Renal cortex interstitium (tissue), 15 donors: ENCODE measurements at places on chromosomes 16 and 17.
A peak's percentile ranks its signal among the peaks of the same experiment; 100 is the strongest.

DNA sequence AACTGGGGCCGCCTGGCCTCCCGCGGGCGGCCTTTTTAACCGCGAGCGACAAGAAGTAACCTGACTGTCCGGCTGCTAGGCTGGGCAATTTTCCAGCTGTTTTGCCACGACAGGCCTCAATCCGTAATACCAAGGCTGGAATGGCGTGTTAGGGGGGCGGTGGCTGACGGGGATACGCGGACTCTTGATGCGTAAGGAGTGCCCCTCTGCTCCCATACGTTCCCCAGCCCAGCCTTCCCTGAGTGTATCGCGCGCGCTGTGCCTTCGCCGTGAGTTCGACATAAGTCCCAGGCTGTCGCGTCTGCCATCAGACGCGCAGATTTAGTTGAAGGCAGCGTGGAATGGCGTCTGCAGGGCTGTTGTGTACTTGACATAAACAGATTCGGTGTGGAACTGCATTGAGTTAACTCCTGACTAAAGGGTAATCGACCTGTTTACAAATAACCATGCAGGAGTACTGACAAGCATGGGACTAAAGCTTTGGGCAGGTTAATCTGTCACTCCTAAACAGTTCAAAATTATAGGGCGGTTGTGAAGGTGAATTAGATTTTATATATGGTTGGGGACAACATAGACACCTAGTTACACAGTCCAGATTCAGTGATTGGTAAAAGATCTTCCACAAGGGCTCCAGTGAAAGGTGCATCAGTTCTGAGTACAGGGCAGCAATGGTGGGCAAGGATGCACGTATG lies 16.6 kb upstream of the ERN1 start:
- DNase-seq: no peak

DNA sequence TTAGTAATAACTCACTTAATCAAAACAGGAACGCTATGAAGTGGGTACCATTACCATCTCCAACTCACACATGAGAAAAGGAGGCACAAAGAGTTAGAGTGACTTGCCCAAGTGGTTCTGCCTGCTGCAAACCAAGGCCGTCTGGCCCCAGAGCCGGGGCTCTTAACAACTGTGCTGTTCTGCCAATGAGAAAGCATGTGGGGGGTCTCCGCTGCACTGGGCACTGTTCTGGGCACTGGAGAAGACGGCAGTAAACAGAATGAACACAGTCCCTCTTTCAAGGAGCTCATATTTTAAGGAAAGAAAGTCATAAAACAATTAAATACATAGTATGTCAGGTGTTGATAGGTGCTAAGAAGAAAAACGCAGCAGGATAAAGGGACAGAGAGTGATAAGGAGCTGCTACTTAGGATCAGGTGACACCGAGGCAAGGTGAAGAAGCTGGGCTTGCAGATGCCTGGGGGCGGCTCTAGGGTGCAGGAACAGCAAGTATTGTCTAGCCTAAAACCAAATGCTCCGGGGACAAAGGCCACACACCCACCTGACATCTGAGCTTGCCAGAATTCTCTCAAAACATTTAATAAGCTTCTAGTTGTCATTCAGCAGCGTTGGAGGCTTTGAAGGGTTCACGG lies 6.5 kb downstream of the STX8 start:
- no peak for DNase-seq

- DNase-seq: peak; percentile 5
Observed at GRCh38 chr16:65249768-65250167, 127.9 kb upstream of the CDH11 start.

DNA sequence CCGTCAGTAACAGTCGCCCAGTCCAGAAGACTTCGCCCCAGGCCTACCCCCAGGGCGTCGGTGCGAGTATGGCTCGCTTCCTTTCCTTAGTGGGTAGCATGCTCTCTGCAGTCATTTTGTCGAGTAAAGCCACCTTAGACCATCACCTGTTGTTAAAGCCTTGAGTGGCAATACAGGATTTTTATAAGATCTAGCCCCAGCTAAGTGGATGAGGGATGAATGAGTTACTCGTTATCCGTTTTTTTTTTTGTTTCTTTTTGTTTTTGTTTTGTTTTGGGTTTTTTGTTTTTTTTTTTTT lies 322 bp upstream of the KLHL11 start:
- DNase-seq: no peak

DNA sequence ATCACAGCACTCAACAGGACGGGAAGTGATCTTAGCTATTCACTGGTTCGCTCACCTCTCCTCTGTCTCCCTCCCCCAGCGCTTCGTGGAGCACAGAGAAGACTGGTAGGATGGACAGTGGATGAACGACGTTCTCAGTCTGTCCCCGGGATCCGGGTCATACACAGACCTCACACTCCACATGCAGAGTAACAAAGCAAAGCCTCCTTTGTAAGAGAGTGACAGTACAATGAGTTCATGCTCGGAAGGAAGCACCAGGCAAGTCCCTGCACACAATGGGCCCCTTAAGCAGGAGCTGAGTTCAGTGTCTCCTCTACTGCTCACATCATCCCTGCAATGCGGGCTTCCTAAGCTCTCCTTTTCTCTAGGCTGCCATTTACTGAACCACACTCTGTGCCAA lies 356.9 kb downstream of the C16orf95 start:
- no peak for DNase-seq

GRCh38 chr17:200586-200985 lies 19.1 kb upstream of the DOC2B start:
- no peak for DNase-seq

DNA sequence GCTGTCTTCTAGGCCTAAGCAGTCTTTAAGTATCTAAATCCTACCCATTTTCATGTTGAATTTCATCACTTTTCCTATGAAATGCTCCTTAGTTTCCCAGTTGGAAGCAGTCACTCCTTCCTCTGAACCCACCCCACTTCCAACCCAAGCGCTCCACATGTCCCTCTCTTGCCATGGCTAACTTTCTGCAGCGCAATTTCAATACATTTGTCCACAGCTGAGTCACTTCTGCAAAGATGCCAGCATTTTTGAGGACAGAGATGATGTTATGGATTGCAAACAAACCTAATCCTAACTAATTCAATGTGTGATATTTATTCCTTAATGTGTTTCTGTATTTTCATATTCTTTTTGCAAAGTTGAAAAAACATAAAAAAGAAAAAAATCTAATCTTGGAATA lies 71.7 kb downstream of the HLF start:
- no peak for DNase-seq

GRCh38 chr16:24776501-24777220 lies 47.2 kb downstream of the TNRC6A start:
- DNase-seq: no peak

- DNase-seq: no peak
Observed at GRCh38 chr17:71809537-71809936, 311.3 kb upstream of the SOX9 start.

- no peak for DNase-seq
Observed at GRCh38 chr17:39835038-39835786, 28.9 kb downstream of the IKZF3 start.

DNA sequence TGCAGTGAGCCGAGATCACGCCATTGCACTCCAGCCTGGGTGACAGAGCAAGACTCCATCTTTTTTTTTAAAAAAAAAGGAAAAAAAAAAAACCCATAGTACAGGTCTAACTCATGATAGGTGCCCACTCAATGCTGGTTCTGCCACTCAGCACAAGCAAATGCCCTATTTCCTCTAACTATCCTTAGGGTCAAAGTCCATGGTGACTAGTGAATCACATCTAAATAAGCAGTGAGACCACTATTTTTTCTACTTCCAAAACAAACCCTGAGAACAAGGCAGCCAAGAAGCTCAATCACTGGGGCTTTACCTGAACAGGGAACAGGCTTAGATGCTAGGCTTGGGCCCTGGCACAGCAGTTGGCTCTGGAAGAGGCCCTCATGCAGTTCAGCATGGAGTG lies 3.4 kb downstream of the BLTP2 start:
- DNase-seq: no peak

- DNase-seq: no peak
Observed at GRCh38 chr16:47018223-47018891, 44.9 kb upstream of the DNAJA2 start.

DNA sequence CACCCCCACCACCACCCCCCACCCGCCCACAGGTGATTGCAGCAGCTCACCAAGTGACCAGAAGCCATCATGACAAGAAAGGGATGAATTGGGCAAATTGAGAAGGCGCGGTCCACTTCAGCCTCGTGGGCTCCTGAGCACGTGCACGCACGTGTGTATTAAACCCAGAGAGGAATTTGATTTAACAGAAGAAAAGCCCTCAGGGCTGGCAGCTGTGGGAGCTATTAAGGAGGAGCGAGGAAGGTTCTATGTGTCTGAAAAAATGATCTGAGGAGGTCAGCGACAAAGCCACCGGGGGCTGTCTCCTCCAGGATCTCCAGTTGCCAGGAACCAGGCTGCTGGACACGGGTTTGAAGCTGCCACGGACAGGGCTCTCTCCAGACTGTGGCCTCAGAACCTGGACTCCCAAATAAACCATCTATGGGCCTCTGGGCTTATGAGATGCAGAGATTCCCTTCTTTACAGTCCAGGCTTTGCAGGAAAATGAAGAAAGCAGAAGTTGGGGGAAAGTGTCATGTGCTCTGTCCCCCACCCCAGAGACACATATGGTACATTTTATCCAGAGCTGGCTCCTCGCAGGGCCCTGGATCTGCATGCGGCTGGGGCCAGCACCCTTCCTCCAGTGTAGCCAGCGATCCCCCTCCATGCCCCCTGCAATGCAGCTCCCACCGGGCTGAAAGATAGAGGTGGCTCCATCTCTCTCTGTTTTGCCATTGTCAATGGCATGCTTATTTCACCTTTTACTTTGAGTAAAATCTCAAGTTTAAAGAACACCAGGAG lies 219.7 kb upstream of the RPL38 start:
- DNase-seq: no peak

DNA sequence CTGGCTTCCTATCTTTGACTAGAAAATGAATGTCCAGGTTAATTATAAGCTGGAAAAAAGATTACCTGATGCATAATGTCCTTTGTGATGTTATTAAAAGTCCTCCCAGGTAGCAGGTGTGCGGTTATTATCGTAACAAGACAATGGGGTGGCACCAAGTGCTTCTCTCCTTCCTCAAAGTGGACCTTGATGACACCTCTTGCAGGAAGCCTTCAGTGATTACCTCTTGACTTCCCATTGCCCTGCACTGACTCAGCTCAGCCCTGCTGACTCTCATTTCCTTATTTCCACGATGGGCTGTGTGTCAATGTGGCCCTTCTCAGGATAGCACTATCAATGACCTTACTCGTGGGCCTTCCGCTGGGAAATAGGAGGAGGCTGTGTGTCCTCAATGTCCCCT lies 477.4 kb upstream of the CCL2 start:
- no peak for DNase-seq

- no peak for DNase-seq
Observed at GRCh38 chr16:10688726-10689125, 6.0 kb downstream of the TEKT5 start.

DNA sequence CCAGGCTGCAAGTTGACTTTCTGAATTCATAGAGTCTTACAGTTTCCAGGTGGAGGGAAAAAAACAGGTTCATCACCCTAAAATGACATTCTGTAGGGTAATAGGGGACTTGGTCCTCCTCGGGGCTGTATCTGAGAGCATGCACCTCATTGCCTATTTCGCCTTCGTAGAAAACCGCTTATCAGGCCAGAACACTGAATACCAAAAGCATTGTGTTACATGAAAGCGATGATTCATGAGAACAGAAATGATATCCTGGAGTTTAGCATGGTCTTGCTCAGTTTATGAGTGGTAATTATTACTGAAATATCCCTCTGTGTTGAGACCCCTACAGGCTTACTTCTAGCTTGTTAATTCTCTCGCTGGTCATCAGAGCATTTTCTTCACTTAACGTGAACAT lies 61.4 kb upstream of the ARHGAP44 start:
- no peak for DNase-seq

DNA sequence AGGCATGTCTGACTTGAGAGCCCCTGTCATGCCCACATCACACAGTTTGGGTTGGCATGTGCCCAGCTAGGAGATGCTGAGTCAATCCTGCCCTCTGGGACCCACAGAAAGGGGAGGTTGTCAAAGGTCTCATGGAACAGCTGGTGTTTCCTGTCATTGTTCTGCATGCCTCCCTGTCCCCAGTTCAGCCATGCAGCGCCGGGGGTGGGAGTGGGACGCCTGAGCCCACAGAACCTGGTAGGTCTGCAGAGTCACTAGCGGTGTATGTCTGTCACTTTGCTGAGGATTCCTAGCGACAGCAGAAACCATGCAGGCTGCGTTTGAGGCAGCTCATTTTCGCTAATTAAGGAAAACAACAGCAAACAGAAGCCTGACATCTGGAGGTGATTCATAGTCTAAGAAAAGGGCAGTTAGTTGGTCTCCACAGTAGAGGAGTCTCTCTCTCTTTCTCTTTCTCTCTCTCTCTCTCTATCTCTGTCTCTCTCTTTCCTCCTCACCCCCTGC lies 19.6 kb upstream of the CCL1 start:
- DNase-seq: no peak

- DNase-seq: no peak
Observed at GRCh38 chr17:80253631-80254395, 6.8 kb upstream of the RNF213 start.
